ENCODE measurements at places on chromosomes 1 and 21.
A peak's percentile ranks its signal among the peaks of the same experiment; 100 is the strongest.

GRCh38 chr1:183100361-183100974, 77.2 kb downstream of the LAMC1 start:
- H3K4me1 ChIP-seq: peaks cover 8% of the 10 kb centered on the region
- no peak for DNase-seq
- H3K27me3 ChIP-seq: no peaks in the 10 kb centered on the region
- H3K36me3 ChIP-seq: no peaks in the 10 kb centered on the region
- H3K27ac ChIP-seq: no peak overlapping the region

DNA sequence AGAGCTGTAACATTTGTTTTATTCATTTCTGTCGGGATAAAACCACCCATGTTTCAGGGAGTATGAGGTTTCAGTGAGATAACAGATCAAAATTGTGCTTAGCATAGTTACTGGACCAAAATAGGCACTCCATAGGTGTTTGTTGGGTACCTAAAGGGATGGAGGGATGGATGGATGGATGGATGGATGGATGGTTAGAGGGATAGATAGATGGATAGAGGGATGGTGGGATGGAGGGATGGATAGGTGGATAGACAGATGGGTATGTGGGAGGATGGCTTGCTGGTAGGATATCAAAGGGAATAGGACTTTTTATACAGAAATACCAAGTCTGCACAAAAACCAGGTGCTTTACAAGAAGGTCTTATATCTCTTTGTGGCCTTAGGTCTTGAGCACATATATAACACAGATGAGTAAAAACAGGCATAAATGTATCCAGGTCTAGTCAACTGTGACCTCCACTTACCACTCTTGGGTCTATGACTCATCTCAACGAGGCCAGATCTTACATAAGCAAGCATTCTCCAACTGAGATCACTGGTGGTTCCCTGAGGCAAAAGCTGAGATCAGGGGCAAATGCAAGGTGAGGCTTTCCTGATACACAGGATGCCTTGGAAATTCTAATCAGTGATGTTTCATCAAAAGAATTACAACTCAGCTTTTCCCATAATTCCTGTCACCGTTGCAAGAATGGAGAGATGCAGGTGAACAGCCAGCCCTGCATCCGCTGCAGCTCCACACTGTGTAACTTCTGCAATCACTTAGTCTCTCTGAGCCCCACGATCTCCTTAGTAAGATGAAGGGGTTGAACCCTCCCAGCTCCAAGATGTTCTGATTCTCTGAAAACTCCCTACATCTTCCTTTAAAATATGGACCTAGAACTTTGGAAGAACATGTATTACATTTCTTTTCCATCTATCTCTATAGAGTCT, 32.0 kb downstream of the PTAFR start:
- H3K4me3 ChIP-seq: no peak overlapping the region
- no peak for DNase-seq
- no peaks in the 10 kb centered on the region for H3K36me3 ChIP-seq

GRCh38 chr1:22327411-22327810, 124.2 kb upstream of the ZBTB40 start:
- no peaks in the 10 kb centered on the region for H3K4me1 ChIP-seq
- no peaks in the 10 kb centered on the region for H3K36me3 ChIP-seq
- H3K4me3 ChIP-seq: no peak overlapping the region

DNA sequence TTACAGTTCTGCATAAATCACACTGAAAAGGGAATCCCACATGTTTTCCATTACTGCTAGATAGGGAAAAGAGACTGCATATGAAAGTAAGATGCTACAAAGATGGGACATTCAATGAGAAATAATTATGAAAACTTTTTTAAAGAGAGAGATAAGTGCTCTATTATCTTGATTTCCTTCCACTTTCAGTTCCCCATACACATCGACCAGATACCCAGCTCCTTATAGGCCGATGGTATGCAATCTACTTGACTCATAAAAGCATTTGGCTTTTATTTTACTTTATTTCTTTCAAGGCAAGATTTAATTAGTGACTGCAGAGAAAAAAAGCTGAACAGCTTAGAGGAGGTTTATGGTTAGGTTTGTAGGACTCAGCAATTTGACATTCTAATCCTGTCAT, 13.1 kb downstream of the BRINP2 start:
- no peak overlapping the region for H3K27ac ChIP-seq
- H3K4me1 ChIP-seq: no peaks in the 10 kb centered on the region
- no peak overlapping the region for H3K4me3 ChIP-seq
- no peaks in the 10 kb centered on the region for H3K36me3 ChIP-seq
- peaks cover 6% of the 10 kb centered on the region for H3K27me3 ChIP-seq
- DNase-seq: no peak

GRCh38 chr1:15410223-15410883, 665 bp downstream of the EFHD2 start:
- peaks cover 6% of the 10 kb centered on the region for H3K4me1 ChIP-seq
- H3K36me3 ChIP-seq: no peaks in the 10 kb centered on the region
- H3K27me3 ChIP-seq: no peaks in the 10 kb centered on the region
- no peak for DNase-seq
- H3K27ac ChIP-seq: no peak overlapping the region

- H3K4me1 ChIP-seq: peaks cover 9% of the 10 kb centered on the region
- H3K36me3 ChIP-seq: no peaks in the 10 kb centered on the region
- no peak overlapping the region for H3K27ac ChIP-seq
- no peaks in the 10 kb centered on the region for H3K27me3 ChIP-seq
- DNase-seq: peak; percentile 61
- H3K4me3 ChIP-seq: no peak overlapping the region
Measured at GRCh38 chr1:2548068-2548589, 8.0 kb upstream of the TNFRSF14 start.

GRCh38 chr1:216173376-216173995, 249.8 kb downstream of the USH2A start:
- H3K27ac ChIP-seq: no peak overlapping the region
- no peaks in the 10 kb centered on the region for H3K27me3 ChIP-seq
- no peak overlapping the region for H3K4me3 ChIP-seq
- DNase-seq: no peak
- H3K4me1 ChIP-seq: no peaks in the 10 kb centered on the region
- H3K36me3 ChIP-seq: no peaks in the 10 kb centered on the region

DNA sequence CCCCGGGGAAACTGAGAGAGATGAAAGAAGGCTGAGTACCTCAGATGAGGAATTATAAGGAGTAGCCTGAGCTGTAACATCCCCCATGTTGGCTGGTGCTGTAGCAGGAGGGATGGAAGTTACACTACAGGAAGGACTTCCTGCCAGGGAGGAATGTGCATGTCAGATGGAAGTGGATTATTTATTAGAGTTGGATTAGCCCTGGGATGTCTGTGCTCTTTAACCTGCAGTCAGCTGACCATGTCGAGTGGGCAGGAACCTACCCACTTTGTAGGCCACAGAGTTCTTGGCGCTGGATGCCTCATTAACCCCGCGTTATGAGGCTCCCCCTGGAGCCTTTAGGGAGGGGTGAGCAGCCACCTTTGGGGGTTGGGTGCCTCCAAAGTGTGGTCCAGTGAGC, 757 bp upstream of the SEMA4A start:
- no peak overlapping the region for H3K4me3 ChIP-seq
- no peak overlapping the region for H3K27ac ChIP-seq
- no peak for DNase-seq
- no peaks in the 10 kb centered on the region for H3K36me3 ChIP-seq
- no peaks in the 10 kb centered on the region for H3K27me3 ChIP-seq

DNA sequence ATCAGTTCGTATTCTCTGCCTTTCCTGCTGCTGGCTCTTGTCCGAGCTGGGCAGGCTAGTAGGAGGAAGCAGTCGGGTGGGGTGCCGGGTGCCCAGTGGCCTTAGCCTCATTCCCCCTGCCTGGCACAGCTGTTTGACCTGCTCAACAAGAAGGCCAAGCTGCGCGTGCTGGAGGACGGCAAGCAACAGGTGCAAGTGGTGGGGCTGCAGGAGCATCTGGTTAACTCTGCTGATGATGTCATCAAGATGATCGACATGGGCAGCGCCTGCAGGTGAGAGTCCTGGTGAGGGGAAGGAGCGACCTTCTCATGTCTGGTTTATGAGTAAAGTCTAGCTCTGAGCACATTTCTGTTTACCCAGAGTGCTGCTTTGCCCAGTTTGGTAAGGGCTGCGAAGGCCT, 16.3 kb upstream of the RPS8 start:
- no peak overlapping the region for H3K4me3 ChIP-seq
- H3K27me3 ChIP-seq: no peaks in the 10 kb centered on the region
- no peak overlapping the region for H3K27ac ChIP-seq
- H3K36me3 ChIP-seq: peaks cover 69% of the 10 kb centered on the region
- no peaks in the 10 kb centered on the region for H3K4me1 ChIP-seq

- no peaks in the 10 kb centered on the region for H3K27me3 ChIP-seq
- no peaks in the 10 kb centered on the region for H3K4me1 ChIP-seq
- no peak for DNase-seq
- H3K36me3 ChIP-seq: no peaks in the 10 kb centered on the region
Measured at GRCh38 chr1:182909578-182909977, 43.4 kb downstream of the SHCBP1L start.

GRCh38 chr1:84428235-84428634, 30.0 kb downstream of the DNASE2B start:
- no peak for DNase-seq
- no peaks in the 10 kb centered on the region for H3K36me3 ChIP-seq
- H3K27ac ChIP-seq: no peak overlapping the region
- no peaks in the 10 kb centered on the region for H3K4me1 ChIP-seq
- no peaks in the 10 kb centered on the region for H3K27me3 ChIP-seq

- H3K4me1 ChIP-seq: no peaks in the 10 kb centered on the region
- H3K27ac ChIP-seq: no peak overlapping the region
- no peaks in the 10 kb centered on the region for H3K36me3 ChIP-seq
- H3K4me3 ChIP-seq: no peak overlapping the region
- no peak for DNase-seq
- H3K27me3 ChIP-seq: no peaks in the 10 kb centered on the region
Measured at GRCh38 chr1:14855801-14856200, 257.3 kb downstream of the KAZN start.

DNA sequence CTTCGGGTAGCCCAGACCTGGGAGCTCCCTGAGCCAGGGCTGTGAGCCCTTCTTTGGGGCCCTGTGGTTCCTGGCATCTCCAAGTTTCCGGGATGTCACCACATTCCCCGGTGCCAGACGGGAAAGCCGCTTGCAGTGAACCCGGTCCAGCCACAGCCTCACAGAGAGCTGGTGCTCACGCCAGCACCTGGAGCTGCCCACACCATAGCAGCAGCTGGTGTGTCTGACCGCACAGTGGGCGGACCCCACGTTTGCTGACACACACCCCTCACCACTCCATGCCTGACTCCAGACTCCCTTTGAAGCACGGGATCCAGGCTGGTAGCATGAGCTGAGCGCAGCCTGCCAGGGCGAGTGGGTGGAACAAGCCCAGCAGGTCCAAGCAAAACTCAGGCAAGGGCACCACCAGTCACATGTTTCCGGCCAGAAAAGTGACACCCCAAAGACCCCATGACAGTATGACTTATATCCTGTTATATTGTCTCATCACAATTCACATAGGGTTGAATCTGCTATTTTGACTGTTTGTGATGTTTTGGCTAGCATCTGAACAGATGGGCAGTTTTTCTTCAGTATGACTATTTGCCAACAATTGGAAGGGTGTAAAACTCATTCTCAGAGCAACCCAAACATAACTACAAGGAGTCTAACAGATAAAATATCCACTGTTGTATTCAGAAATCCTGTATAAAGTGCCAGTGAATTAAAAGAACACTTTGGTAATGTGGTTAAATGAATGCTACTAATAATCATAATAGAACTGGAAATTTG, 285.4 kb downstream of the SMYD3 start:
- no peak for DNase-seq
- H3K36me3 ChIP-seq: no peaks in the 10 kb centered on the region
- H3K4me1 ChIP-seq: peaks cover 3% of the 10 kb centered on the region
- H3K4me3 ChIP-seq: no peak overlapping the region

- H3K27me3 ChIP-seq: no peaks in the 10 kb centered on the region
- no peak for DNase-seq
- H3K36me3 ChIP-seq: no peaks in the 10 kb centered on the region
Measured at GRCh38 chr1:22582661-22583635, 19.7 kb downstream of the EPHA8 start.

- no peak for DNase-seq
- H3K36me3 ChIP-seq: no peaks in the 10 kb centered on the region
- no peaks in the 10 kb centered on the region for H3K4me1 ChIP-seq
- H3K27me3 ChIP-seq: no peaks in the 10 kb centered on the region
Measured at GRCh38 chr21:25188677-25189079, 418.6 kb downstream of the MRPL39 start.

- H3K4me3 ChIP-seq: no peak overlapping the region
- no peaks in the 10 kb centered on the region for H3K4me1 ChIP-seq
- no peak for DNase-seq
- no peak overlapping the region for H3K27ac ChIP-seq
Measured at GRCh38 chr1:81446000-81446669, 354.6 kb upstream of the ADGRL2 start.

DNA sequence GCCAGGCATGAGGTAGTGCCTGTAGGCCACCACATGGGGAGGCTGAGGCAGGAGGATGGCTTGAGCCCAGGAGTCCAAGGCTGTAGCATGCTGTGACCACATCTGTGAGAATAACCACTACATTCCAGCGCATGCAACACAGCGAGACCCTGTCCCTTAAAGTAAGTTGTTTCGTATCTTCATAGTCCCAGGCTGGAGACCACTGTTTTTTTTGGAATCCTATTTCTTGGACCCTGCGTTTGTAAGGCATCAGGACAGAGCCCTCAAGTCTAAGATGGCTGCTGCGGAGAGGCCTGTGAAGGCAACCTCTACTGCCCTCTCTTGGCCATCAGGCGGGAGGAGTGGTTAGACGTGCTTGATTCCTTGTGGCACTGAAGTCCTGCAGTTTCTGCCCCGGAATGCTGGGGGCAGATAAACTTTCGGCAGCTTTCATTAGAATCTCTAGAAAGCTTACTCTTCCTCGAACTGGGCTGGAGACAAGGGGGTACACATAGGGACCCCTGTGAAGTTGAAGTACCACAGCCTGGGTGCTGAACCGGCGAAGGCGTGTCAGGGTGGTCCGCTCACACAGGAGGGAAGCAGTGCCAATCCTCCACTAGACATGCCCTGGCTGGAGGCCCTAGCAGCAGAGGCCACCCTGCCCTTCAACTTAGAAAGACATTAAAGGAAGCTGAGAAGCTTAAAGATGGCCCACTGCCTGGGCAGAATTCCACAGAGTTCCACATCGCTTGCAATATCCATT, 36.6 kb downstream of the RABIF start:
- no peak overlapping the region for H3K4me3 ChIP-seq
- peak; percentile 68 for DNase-seq
- H3K27ac ChIP-seq: no peak overlapping the region
- no peaks in the 10 kb centered on the region for H3K27me3 ChIP-seq
- no peaks in the 10 kb centered on the region for H3K4me1 ChIP-seq
- H3K36me3 ChIP-seq: peaks cover 20% of the 10 kb centered on the region

GRCh38 chr1:4565166-4565565, 89.2 kb upstream of the AJAP1 start:
- H3K4me1 ChIP-seq: no peaks in the 10 kb centered on the region
- H3K4me3 ChIP-seq: no peak overlapping the region
- H3K36me3 ChIP-seq: no peaks in the 10 kb centered on the region
- DNase-seq: no peak
- H3K27me3 ChIP-seq: no peaks in the 10 kb centered on the region

GRCh38 chr1:65423884-65424572, 3.6 kb downstream of the LEPR start:
- H3K27ac ChIP-seq: no peak overlapping the region
- H3K36me3 ChIP-seq: no peaks in the 10 kb centered on the region
- no peaks in the 10 kb centered on the region for H3K4me1 ChIP-seq
- no peak overlapping the region for H3K4me3 ChIP-seq
- no peaks in the 10 kb centered on the region for H3K27me3 ChIP-seq

- H3K27ac ChIP-seq: no peak overlapping the region
- no peaks in the 10 kb centered on the region for H3K36me3 ChIP-seq
- H3K27me3 ChIP-seq: no peaks in the 10 kb centered on the region
- no peak for DNase-seq
Measured at GRCh38 chr21:35819134-35819533, 241.2 kb downstream of the SETD4 start.

- no peak for DNase-seq
- no peaks in the 10 kb centered on the region for H3K27me3 ChIP-seq
- no peaks in the 10 kb centered on the region for H3K4me1 ChIP-seq
- no peaks in the 10 kb centered on the region for H3K36me3 ChIP-seq
Measured at GRCh38 chr1:8133657-8134430, 107.7 kb upstream of the ERRFI1 start.
